ENCODE measurements at places on chromosomes 5 and 9.

GRCh38 chr9:123746765-123747164, 183.2 kb downstream of the DENND1A start:
- no peak for DNase-seq

- no peak for DNase-seq
These were observed 136.8 kb downstream of the ESM1 start for GRCh38 chr5:54848581-54848980.

GRCh38 chr5:147479949-147480348, 29.9 kb downstream of the DPYSL3 start:
- DNase-seq, result no peak

- DNase-seq, result peak; percentile 79
These were observed 2.0 kb downstream of the LARP1 start for GRCh38 chr5:154756868-154757813.

DNA sequence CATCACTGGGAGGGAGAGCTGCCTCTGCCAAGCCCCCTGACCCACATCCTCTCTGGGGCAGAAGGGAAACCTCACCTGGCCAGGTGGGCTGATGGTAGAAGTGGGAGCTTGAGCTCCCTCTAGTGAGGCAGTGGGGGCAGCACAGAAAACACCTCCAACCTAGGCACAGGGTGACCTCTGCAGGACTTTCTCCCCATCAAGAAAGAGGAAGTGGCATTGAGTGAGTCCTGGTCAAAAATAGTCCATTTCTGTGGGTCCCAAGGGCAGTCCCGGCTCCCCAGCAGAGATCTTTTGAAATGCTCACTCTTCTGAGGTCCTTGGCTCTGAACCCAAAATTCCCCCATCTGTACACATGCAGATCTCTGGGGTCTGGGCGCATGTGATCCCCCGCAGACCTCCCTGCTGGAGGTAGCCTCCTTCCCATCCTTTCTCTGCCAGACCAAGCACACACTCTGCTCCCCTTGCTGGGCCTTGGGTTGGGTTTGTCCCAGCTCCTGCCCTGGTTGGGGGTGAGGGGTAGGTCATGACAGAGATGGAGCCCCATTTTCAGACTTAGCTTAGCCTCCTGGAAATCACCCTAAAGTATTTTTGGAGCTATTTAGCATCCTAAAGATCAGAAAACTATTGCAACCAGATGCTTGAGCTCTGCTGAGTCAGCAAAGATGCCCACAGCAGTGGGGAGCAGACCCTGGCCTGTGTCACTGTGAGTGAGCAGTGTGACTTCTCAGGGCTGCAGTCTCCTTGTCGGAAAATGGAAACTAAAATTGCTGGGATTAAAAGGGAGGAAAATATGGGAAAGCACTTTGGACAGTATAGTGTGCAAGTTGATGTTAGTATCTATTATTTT, 41.6 kb upstream of the LCP2 start:
- no peak for DNase-seq

GRCh38 chr9:93458712-93459111, 5.3 kb upstream of the FAM120AOS start:
- DNase-seq, result no peak

- no peak for DNase-seq
These were observed 89.3 kb downstream of the STARD4 start for GRCh38 chr5:111422747-111423720.

- no peak for DNase-seq
These were observed 321.8 kb downstream of the SLIT3 start for GRCh38 chr5:168979135-168979534.

GRCh38 chr5:21142791-21143190, 1154.8 kb upstream of the CDH18 start:
- no peak for DNase-seq

DNA sequence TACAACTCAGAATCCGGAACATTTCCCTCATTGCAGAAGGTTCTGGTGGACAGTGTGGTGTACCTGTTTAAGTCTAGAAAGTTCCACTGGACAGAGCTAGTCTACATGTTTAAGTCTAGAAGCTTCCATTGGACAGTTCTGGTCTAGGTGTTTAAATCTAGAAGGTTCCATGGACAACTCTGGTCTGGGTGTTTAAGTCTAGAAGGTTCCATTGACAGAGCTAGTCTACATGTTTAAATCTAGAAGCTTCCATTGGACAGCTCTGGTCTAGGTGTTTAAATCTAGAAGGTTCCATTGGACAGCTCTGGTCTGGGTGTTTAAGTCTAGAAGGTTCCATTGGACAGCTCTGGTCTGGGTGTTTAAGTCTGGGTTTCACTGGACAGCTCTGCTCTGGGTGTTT, 25.0 kb downstream of the CCDC187 start:
- DNase-seq, result no peak

DNA sequence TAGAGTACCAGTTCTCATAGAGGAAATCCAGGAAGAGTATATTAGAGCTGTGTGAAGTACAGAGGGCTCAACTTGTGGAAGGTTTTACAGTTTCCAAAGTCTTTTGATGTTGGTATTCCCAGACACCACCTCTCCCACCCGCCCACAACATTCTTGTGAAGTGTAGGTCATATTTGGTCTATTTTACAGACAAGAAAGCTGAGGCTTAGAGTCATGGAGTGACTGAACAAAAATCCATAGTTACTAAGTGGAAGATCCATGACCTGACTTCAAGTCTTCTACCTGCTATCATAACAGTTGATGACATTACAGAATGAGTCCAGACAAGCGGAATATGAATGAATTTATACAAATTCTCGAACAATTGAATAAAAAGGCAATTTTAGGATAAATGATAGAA, 187.1 kb upstream of the RPS23 start:
- DNase-seq, result no peak

- DNase-seq, result no peak
These were observed 465.0 kb downstream of the EBF1 start for GRCh38 chr5:158634714-158635113.

GRCh38 chr5:110112348-110112747, 422.6 kb downstream of the MAN2A1 start:
- no peak for DNase-seq

- DNase-seq, result no peak
These were observed 403.5 kb upstream of the TYRP1 start for GRCh38 chr9:12289711-12290110.

GRCh38 chr5:10046676-10047075, 203.0 kb downstream of the ATPSCKMT start:
- DNase-seq, result no peak

DNA sequence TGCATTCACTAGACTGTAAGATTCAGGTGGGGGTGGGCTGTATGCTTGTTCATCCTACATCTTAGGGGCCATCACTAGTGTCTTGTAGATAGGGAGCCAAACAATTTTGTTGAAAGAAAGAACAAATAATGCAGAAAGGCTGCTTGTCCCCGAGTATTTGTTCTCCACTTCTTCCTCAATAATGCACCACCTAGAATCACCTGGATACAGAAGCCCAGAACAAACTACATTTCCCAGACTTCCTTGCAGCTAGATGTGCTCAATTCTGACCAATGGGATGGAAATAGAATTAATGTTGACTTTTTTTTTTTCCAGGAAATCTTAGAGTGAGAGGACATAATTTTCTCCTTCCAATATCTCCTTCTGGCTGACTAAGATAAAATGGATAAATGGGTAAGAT, 38.9 kb upstream of the TNFSF8 start:
- DNase-seq, result no peak

- DNase-seq, result peak; percentile 61
These were observed 83.2 kb downstream of the AK8 start for GRCh38 chr9:132794730-132795380.

GRCh38 chr5:126360467-126360866, 62.7 kb upstream of the GRAMD2B start:
- DNase-seq, result no peak

All from sciatic nerve (tissue), 2 donors.